ENCODE measurements at places on chromosomes 1 and 21. TPM values are rescaled to one million over a fixed set of nuclear protein-coding genes. Genes with fewer than 3 reads are reported as not detected.

Gene CD52
- total RNA-seq, result 1,572 TPM

Gene GPR61
- not detected for total RNA-seq

DNA sequence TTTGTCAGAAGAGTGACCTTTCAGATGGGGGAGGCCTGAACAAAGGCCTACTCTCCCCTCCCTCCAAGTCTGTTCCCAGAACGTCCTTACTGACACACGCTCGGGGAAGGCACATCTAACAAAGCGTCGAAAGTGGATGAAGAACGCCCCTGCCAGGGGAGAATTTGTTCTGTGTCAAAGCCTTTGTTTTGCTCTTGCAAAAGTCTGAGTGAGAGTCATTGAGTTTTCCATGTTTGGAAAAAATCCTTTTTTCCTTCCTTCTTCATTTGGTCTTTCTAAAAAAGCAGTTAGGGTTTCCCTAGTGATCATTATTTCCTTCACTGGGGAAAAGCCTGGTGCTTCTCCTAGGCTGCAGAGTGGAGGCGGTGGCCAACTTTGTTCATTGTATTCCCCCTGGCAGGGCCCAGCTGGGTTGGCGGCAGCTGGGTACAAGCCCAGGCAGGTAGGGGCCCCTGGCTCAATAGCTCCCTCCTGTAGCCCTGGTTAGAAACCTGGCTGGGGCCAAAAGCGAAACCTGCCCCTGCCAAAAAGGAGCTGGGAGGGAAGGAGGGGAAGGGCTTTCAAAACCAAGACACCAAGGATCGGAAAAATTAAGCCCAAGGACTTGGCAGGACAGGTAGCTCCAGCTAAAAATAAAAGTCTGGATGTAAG lies 81.1 kb downstream of the ITPKB start:
- DNase-seq, result no peak

DNA sequence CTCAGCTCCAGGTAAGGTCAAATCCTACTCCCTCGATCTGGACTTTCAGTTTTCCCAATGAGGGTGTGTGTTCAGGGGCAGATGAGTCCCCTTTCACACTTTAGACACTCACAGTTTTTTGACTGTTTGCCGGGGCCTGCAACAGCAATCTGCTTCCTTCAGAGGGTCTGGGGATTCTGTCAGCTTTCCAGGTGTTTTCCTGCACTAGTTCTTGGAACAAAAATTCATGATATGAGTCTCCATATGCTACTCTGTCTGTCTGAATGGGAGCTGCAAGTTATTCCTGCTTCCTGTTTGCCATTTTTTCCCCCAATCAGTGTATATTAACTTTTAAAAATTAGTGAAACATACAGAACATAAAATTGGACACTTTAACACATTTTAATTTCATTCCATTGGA lies 24.3 kb downstream of the CYP4B1 start:
- DNase-seq, result no peak

- no peak for DNase-seq
Observed at GRCh38 chr1:89433421-89433820, 69.6 kb downstream of the GBP6 start.

DNA sequence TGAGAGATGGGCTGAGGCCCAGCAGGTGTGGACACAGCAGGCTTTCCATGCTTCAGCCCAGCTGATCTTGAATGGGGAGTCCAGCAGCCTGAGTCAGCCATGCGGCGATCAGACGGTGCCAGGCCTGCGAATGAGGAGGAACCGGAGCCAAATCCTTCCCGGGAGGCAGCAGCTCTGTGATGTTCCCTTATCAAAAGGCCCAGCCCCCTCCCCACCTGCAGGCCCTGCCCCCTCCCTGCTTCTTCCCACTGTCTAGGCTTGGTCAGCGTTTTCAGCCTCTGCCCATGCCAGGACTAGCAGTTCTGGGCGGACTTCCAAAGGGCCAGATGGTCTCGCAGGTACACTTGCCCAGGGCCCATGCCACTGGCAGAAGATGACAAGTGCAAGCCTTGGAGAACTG lies 253.8 kb downstream of the KAZN start:
- no peak for DNase-seq

DNA sequence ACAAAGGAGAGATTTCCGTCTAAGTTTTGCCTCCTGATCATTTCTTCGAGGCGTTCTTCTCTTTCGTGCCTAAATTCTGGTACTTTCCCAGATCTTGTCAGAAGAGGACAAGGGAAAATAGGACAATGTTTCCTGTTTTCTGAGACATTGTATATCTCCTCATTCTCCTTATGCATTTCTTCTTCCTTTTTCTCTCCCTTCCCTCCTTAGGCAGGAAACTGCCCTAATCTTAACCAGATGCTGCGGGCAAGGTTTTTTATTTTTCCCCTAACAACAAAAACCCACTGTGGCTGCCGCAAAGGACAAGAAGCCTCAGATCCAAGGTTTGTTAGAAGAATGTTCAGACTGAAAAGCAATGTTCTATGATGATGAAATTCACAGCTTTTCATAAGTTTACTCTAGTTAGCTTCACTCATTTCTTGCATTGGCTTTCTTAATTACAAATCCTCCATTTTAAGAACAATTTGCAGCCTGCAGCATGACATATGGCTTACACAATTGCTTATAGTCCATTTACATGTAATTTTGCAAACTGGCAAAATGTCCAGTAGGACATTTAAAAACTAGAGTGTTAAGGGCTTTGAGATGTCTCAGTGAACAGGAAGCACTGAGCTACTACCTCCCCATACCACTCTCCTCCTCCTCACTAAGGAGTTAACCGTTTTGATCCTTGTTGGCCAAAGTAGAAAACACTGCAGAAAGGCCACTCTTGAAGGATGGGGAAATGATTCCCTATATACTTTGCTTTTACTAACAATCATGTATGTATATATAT lies 624 bp downstream of the CTSK start:
- no peak for DNase-seq
